ENCODE measurements at places on chromosomes 7 and 10. TPM values are rescaled to one million over a fixed set of nuclear protein-coding genes. Genes with fewer than 3 reads are reported as not detected.

The KCNIP2 gene
- 7.9 TPM for total RNA-seq

The ITGB8 gene
- total RNA-seq = 87.0 TPM

The HOXA6 gene
- not detected for total RNA-seq

The ZNF425 gene
- total RNA-seq = 4.4 TPM

The MNX1 gene
- not detected for total RNA-seq

The UMAD1 gene
- 6.1 TPM for total RNA-seq

All from temporal lobe (tissue), 4 donors.